ENCODE measurements at places on chromosomes 2 and 18.

DNA sequence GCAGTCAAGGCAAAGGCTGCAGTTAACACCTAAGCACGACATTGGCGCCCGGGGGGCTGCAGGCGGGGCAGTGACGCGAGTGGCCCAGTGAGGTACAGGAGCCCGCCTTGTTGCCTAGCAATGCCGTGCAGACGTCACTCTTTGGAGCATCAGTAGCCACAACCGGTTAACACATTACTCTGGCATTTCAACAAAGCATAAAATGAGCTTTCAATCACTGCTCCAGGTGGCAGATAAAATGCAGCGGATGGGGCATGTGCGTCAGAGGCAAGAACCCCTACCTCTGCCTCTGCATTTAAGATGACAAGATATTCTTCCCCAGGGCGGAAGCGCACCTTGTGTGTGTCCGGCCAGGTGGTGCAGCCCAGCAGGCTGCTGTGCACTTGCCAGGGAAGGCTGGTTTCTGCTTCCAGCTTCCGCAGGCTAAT lies 139.4 kb downstream of the MTCL1 start:
- H3K36me3 ChIP-seq, result no peaks in the 10 kb centered on the region
- no peak for DNase-seq
- H3K27ac ChIP-seq, result no peak overlapping the region

DNA sequence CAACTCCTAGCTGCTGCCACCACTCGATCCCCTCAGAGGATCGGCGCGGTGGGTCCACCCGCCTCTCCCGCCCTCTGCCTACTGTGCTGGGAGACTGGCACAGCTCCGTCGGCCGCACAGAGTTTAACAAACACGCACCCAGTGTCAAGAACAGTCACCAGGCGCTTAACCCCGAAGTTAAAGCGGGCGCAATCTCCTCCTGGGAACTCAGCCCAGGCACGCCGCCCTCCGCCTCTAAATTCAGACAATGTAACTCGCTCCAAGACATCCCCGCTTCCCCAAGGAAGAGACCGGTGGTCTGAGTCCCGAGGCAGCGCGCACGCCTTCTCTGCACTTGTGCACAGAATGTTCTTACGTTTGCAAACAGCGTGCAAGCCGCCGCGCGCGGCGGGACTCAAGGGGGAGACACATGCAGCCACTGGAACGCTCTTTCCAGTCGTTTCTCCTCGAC lies 533 bp downstream of the CXCR4 start:
- peaks cover 94% of the 10 kb centered on the region for H3K27me3 ChIP-seq
- no peaks in the 10 kb centered on the region for H3K36me3 ChIP-seq
- no peak overlapping the region for H3K4me3 ChIP-seq
- H3K27ac ChIP-seq, result no peak overlapping the region

DNA sequence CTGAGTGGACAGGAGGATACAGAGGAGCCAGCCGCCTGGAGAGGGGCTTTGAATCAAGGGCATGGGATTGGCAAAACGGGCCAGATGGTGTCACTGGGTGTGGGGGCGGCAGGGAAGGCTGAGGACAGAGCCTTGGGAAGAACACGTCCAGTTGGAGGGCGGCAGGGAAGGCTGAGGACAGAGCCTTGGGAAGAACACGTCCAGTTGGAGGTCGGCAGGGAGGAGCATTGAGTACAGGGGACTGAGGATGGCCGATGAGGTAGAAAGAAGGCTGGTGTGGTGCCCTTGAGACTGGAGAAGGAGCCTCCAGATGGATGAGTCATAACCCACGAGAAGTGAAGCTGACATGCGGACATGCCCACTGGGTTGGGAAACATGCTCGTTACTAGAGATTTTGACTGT lies 4.5 kb downstream of the HES6 start:
- no peak overlapping the region for H3K27ac ChIP-seq
- no peaks in the 10 kb centered on the region for H3K4me1 ChIP-seq
- H3K27me3 ChIP-seq, result peaks cover 1% of the 10 kb centered on the region
- H3K4me3 ChIP-seq, result no peak overlapping the region

DNA sequence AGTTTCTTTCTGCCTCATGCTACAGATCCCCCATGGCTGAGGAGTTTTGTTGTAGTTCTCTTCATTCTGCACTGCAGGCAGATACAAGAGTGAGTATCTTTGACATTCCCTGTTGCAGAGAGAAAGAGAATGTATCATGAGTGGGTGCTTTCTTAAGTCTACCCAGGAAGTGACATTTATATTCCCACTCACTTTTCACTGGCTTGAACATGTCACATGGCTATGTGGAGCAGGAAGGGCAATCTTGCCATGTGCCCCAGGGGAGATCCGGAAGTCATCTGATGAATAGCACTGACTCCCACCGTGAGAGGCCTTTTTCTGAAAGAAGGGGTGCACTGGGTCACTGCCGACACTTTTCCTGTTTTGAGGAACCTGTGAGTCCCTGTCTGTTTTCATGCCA lies 66.4 kb upstream of the BOD1L2 start:
- H3K27ac ChIP-seq, result no peak overlapping the region
- no peaks in the 10 kb centered on the region for H3K36me3 ChIP-seq
- no peak for DNase-seq
- H3K27me3 ChIP-seq, result no peaks in the 10 kb centered on the region
- H3K4me3 ChIP-seq, result no peak overlapping the region
- no peaks in the 10 kb centered on the region for H3K4me1 ChIP-seq

All from RWPE2 (cell line).